Activated T-helper 2 cell treated with anti-CD3 and anti-CD28 coated beads, Interferon-gamma antibody, Interleukin-2, Interleukin-4, amounts not matched to agents 10 μg/mL and 5 μg/mL and 100 μg/mL, durations not matched to agents 14 hours and 24 hours and 36 hours (primary cell): ENCODE measurements at places on chromosomes 7 and 10. TPM values are rescaled to one million over a fixed set of nuclear protein-coding genes. Genes with fewer than 3 reads are reported as not detected.

LIPF gene
- total RNA-seq: not detected in 2 replicates

MEIG1 gene
- total RNA-seq: 0.62 TPM in 1 of 2 replicates, not detected in the other

GIMAP5 gene
- total RNA-seq: 42.9 and 46.7 TPM in 2 replicates

ABCB4 gene
- total RNA-seq: not detected in 2 replicates

NCF1 gene
- 0.52 and 0.90 TPM in 2 replicates for total RNA-seq

ZNF365 gene
- not detected in 2 replicates for total RNA-seq

NACAD gene
- 0.30 and 0.52 TPM in 2 replicates for total RNA-seq

MUC3A gene
- total RNA-seq: 0.11 TPM in 1 of 2 replicates, not detected in the other

GRCh38 chr10:23945845-23946244 lies 263.1 kb upstream of the KIAA1217 start:
- H3K27me3 ChIP-seq: no peaks in the 10 kb centered on the region
- H3K27ac ChIP-seq: no peak overlapping the region
- no peaks in the 10 kb centered on the region for H3K36me3 ChIP-seq
- H3K4me1 ChIP-seq: no peaks in the 10 kb centered on the region

DNA sequence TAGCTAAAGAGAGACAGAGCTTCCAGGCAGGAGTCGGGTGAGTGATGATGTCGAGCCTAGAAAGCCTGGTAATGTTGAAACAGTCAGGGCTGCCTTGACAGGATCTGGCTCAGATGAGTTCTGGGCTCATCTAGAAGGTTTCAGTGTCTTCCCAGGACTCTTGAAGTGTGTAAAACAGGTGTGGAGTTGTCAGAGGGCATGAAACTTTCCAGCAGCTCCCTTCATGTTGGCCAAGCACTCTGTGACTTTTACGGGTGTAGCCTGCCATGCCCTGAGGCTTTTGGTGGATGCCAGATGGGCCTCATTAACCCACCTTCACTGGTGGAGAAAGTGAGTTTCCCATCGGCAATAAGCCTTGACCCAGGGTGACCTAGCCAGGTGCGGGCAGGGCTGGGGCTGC lies 66.4 kb upstream of the PDCD4 start:
- no peak for DNase-seq
- H3K4me3 ChIP-seq: no peak overlapping the region
- H3K36me3 ChIP-seq: no peaks in the 10 kb centered on the region
- no peaks in the 10 kb centered on the region for H3K27me3 ChIP-seq

GRCh38 chr7:83947260-83947659 lies 247.3 kb downstream of the SEMA3A start:
- H3K27ac ChIP-seq: no peak overlapping the region
- no peaks in the 10 kb centered on the region for H3K27me3 ChIP-seq
- H3K4me1 ChIP-seq: no peaks in the 10 kb centered on the region
- DNase-seq: no peak

DNA sequence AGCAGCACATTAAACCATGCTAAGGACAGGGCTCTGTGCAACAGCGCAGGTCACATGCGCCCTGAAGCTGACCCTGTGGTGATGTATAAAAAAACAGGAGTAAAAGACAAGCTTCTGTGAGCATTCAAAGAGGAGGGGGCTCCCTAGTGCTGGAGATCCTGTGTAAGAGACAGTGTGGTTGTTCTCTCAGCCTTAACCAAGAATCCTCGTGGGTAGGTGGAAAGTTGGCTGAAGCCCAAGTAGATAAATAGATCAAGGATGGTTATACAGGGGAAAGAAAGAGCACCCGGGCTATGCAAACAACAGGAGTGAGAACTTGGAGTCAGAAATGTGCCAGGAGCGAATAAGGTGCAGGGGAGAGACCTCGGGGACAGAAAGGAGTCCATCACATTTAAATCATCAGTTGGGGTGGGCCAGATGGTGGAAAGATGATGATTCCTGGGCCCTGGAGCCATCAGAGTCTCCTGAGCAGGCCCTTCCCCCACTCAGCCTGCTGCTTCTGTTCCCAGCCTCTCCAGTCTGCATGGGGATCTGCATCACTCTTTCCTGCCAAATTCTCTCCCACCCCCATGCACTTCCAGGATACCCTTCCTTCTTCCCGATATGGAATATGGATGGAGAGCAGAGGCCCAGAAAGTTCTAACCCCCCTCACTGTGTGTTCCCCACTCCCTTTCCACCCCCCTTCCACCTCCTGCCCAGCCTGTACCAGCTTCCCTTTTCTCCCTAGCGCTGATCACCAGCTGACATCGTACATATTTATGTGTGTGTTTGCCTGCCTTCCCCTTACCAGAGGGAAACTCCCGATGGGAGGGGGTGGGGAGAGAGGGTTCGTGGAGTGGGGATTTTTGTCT lies 78.1 kb upstream of the PRR15 start:
- no peak for DNase-seq
- H3K4me3 ChIP-seq: no peak overlapping the region
- no peak overlapping the region for H3K27ac ChIP-seq
- no peaks in the 10 kb centered on the region for H3K27me3 ChIP-seq
- H3K4me1 ChIP-seq: no peaks in the 10 kb centered on the region

- H3K27ac ChIP-seq: peak overlapping the region; percentile 78
- H3K4me3 ChIP-seq: peak overlapping the region; percentile 76
- H3K36me3 ChIP-seq: no peaks in the 10 kb centered on the region
- H3K27me3 ChIP-seq: peaks cover 3% of the 10 kb centered on the region
- H3K4me1 ChIP-seq: peaks cover 18% of the 10 kb centered on the region
- peak; percentile 32 for DNase-seq
These were observed 215.9 kb downstream of the RAB11FIP2 start for GRCh38 chr10:117830787-117831212.

DNA sequence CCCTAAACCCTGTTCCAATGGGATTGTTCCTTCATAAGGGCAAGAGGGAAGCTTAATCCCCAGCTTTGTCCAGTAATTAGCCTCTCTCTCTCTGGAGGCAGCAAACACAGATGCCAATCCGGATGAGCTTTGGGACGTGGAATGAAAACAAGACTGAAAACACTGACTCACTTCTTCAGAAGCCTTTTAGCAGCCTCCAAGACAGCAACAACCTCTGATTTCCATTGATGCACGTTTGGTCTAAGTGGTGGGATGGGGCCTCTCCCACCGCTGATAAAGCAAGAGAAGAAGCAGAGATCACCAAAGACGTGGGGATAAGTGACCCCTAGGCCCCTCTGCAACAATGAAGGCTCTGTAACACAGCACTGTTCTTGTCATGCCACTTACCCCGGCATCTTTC lies 5.8 kb upstream of the GFRA1 start:
- no peaks in the 10 kb centered on the region for H3K36me3 ChIP-seq
- H3K27ac ChIP-seq: no peak overlapping the region
- H3K4me1 ChIP-seq: peaks cover 2% of the 10 kb centered on the region
- H3K27me3 ChIP-seq: peaks cover 33% of the 10 kb centered on the region
- H3K4me3 ChIP-seq: no peak overlapping the region

DNA sequence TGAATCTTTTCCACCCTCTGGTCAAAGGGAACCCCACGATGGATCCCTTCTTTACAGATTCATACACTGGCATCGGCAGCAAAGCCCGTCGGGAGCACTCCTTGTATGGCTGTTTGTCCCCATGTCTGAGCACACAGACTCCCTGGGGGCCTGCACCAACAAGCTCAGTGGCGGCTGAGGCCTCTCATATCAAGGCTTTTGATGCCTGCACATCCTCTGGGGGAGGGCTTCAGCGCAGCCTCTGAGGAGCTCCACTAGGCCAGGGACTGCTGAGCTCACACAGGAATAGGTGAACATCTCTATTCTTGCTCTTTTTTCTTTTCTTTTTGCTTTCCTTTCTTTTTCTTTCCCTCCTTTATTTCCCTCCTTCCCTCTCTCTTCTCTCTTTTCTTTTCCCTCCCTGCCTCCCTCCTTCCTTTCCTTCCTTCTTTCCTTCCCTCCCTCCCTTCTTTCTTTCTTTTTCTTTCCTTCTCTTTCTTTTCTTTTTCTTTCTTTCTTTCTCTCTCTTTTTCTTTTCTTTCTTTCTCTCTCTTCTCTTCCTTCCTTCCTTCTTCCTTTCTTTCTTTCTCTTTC lies 174.6 kb downstream of the CCDC3 start:
- H3K4me3 ChIP-seq: no peak overlapping the region
- no peaks in the 10 kb centered on the region for H3K36me3 ChIP-seq
- no peaks in the 10 kb centered on the region for H3K27me3 ChIP-seq
- no peaks in the 10 kb centered on the region for H3K4me1 ChIP-seq
- H3K27ac ChIP-seq: no peak overlapping the region

DNA sequence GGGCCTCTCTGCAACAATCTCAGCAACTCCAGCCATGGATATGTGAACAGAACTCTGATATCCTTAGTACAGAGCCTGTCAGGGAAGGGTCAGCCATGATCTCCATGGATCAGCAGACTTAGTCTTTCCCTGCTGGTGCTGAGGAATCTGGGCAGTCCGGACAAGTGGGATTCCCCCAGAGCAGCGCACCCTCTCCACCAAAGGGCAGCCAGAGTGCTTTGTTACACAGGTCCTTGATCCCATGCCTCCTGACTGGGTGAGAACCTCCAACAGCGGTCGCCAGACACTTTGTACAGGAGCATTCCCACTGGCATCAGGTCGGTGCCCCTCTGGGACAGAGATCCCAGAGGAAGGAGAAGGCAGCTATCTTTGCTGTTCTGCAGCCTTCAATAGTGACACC lies 38.9 kb downstream of the TPK1 start:
- H3K4me1 ChIP-seq: peaks cover 11% of the 10 kb centered on the region
- DNase-seq: no peak
- peaks cover 9% of the 10 kb centered on the region for H3K36me3 ChIP-seq
- no peaks in the 10 kb centered on the region for H3K27me3 ChIP-seq

DNA sequence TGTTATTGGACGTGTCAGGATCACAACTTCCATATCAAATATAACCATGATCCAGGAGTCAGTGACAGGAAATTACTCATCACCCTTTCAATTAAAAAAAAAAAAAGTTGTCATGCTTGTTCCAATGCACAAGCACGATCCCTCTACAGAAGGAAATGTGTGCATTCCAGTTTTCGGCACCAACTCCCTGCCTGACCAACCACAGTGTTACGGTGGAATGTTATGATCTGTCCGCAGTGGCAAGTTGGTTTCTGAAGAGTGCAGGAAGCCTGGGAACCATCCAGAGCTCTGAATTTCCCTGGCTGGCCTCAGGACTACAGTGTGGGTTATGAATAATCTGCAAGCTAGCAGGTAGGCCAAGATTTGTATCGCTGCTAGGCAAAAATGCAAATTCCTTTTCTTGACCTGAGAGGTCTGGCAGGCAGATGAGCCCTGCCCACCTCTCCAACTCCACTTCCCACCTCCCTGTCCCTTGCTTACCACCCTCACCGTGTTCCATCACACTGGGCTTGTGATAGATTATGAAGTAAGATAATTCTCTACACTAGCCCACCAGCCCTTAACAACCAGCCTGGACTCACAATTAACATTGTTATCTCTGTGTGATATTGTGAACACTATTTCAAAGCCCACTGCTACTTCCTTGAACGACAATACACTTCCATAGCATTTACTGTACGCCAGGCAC lies 20.4 kb downstream of the FRMPD2 start:
- H3K27me3 ChIP-seq: peaks cover 6% of the 10 kb centered on the region
- H3K27ac ChIP-seq: no peak overlapping the region
- no peaks in the 10 kb centered on the region for H3K4me1 ChIP-seq
- no peak for DNase-seq

GRCh38 chr7:157570531-157571200 lies 233.9 kb downstream of the DNAJB6 start:
- peak overlapping the region; percentile 54 for H3K27ac ChIP-seq
- H3K4me1 ChIP-seq: peaks cover 60% of the 10 kb centered on the region
- H3K36me3 ChIP-seq: peaks cover 3% of the 10 kb centered on the region
- peak overlapping the region; percentile 23 for H3K4me3 ChIP-seq
- no peaks in the 10 kb centered on the region for H3K27me3 ChIP-seq

GRCh38 chr10:45589009-45589408 lies 83.6 kb downstream of the ZFAND4 start:
- no peak overlapping the region for H3K27ac ChIP-seq
- H3K36me3 ChIP-seq: peaks cover 23% of the 10 kb centered on the region
- no peak overlapping the region for H3K4me3 ChIP-seq
- DNase-seq: no peak

- DNase-seq: no peak
- H3K4me1 ChIP-seq: peaks cover 16% of the 10 kb centered on the region
- H3K36me3 ChIP-seq: no peaks in the 10 kb centered on the region
These were observed 83.8 kb downstream of the SPAG6 start for GRCh38 chr10:22429146-22429545.

DNA sequence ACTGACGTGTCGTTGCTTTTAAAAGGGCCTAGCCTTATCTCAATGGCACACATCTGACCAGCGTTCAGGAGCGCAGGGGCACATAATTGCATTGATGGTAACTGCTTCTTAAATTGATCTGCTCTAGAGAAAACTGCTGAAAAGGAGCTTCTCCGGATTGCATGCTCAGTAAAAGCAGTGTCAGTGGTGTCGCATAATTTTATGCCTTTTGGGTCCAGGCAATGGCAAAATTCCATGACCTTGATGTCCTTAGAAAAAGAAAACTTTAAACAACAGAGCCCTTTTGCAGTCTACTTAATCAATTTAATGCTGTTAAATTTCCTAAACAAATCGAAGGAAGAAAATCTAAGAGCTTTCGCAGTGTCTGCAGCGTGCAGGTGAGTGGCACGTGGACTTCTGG lies 75.7 kb downstream of the PTPRE start:
- no peaks in the 10 kb centered on the region for H3K36me3 ChIP-seq
- peaks cover 14% of the 10 kb centered on the region for H3K4me1 ChIP-seq
- H3K27me3 ChIP-seq: peaks cover 2% of the 10 kb centered on the region
- no peak overlapping the region for H3K4me3 ChIP-seq

GRCh38 chr7:55432939-55433784 lies 68.0 kb downstream of the LANCL2 start:
- no peak overlapping the region for H3K27ac ChIP-seq
- peaks cover 4% of the 10 kb centered on the region for H3K4me1 ChIP-seq
- no peak overlapping the region for H3K4me3 ChIP-seq
- no peaks in the 10 kb centered on the region for H3K36me3 ChIP-seq
- no peak for DNase-seq

- H3K36me3 ChIP-seq: no peaks in the 10 kb centered on the region
- H3K27ac ChIP-seq: no peak overlapping the region
- peaks cover 4% of the 10 kb centered on the region for H3K27me3 ChIP-seq
- no peak for DNase-seq
These were observed 242.4 kb upstream of the RHOBTB1 start for GRCh38 chr10:61186408-61186807.

DNA sequence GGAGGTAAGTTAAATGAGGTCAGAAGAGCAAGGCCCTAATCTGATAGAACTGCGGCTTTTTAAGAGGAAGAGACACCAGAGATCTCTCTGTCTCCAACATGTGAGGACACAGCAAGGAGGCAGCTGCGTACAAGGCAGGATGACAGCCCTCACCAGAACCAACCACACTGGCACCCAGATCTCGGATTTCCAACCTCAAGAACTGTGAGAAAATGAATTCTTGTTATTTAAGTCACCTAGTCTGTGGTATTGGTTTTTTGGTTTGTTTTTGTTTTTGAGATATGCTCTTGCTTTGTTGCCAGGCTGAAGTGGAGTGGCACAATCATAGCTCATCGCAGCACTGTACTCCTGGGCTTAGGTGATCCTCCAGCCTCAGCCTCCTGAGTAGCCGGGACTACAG lies 127.2 kb downstream of the DLG5 start:
- peaks cover 28% of the 10 kb centered on the region for H3K36me3 ChIP-seq
- no peak for DNase-seq
- H3K27ac ChIP-seq: no peak overlapping the region
- H3K27me3 ChIP-seq: no peaks in the 10 kb centered on the region

GRCh38 chr10:106708506-106708905 lies 456.0 kb downstream of the SORCS1 start:
- H3K4me1 ChIP-seq: no peaks in the 10 kb centered on the region
- H3K36me3 ChIP-seq: no peaks in the 10 kb centered on the region
- no peaks in the 10 kb centered on the region for H3K27me3 ChIP-seq
- H3K4me3 ChIP-seq: no peak overlapping the region
- no peak overlapping the region for H3K27ac ChIP-seq
